ENCODE measurements at places on chromosomes 2 and 18.

DNA sequence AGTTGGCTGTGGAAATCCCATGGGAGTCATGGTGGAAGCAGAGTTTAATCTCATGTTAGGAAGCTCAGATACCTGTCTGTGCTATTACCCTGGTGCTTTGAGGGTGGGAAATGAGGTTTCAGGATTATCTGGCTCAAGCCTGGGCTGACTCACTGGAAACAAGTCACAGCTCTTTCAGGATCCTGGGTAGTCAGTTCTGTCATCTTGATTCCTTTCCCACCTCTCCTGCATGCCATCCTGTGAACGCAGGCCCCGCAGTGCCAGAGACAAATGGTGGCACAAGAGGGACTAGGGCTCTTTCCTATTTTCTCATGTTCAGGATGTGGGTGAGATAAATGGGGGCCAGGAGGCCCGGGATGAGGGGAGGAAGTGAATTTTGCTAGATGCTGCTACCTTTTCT is 3.7 kb upstream of the FAM136A start:
- no peak for DNase-seq

DNA sequence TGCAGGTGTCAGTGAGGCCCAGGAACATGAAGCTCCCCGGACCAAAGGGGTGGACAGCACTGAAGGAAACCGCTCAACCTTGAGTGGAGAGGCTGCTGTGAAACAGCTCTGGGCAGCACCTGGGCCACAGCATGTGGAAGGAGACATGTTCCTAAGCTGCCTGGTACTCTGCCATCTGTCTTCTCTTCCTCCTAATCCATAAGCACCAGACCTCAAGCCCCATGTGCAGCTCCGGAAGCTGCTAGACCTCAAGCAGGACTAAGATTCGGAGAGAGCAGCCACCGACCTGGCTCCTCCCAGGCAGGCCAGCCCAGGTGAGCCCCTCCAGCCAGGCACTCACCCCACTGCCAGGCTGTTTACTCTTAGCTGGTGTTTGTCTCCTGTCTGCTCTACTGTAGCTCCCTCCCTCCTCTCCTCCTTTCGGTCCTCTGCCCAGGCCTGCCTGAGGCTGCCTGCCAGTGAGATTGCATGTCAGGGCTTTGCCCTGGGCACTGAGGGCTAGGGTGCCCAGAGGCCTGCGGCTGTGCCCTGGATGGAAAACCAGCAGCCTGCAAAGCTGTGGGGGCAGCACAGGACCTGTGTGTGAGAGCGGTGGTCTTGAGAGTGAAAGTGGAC is 53.7 kb downstream of the BCL11A start:
- no peak for DNase-seq

- DNase-seq: no peak
These were observed 5.8 kb upstream of the TLK1 start for GRCh38 chr2:171166328-171166983.

DNA sequence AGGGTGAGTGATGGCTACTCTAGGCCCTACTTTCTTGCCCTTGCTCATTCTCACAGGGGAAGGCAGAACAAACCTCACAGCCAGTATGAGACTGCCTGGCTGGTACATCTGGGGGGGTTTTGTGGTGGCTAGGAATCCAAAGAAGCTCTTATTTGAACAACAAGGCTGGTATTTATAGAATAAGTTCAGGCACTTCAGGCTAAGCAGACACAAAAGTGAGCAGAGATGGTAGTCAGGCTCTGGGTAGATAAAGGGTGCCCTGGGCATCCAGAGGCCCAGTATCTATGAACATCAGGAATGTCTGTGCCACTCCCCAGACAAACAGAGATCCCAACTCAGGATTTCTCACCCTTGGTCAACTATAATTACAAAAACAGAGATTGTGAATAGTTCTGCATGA is 57.2 kb upstream of the RTN4 start:
- no peak for DNase-seq

DNA sequence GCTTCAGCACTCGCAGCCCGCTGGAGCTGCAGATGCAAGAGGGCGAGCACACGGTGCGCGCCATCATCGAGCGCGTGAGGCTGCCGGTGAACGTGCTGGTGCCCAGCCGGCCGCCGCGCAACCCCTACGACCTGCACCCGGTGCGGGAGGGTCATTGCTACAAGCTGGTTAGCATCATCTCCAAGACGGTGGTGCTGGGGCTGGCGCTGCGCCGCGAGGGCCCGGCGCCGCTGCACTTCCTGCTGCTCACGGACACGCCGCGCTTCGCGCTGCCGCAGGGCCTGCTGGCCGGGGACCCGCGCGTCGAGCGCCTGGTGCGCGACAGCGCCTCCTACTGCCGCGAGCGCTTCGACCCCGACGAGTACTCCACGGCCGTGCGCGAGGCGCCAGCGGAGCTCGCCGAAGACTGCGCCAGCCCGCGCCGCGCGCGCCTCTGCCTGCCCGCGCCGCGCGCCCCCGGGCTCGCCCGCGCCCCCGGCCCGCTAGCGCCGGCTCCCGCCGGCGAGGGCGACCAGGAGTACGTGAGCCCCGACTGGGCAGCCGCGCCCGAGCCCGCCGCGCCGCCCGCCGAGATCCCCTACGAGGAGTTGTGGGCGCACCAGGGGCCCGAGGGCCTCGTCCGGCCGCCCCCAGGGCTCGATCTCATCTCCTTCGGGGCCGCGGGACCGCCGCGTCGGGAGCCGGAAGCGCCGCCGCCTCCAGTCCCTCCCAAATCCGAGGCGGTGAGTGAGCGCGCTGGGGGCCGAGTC is 11.8 kb downstream of the GAREM2 start:
- no peak for DNase-seq

DNA sequence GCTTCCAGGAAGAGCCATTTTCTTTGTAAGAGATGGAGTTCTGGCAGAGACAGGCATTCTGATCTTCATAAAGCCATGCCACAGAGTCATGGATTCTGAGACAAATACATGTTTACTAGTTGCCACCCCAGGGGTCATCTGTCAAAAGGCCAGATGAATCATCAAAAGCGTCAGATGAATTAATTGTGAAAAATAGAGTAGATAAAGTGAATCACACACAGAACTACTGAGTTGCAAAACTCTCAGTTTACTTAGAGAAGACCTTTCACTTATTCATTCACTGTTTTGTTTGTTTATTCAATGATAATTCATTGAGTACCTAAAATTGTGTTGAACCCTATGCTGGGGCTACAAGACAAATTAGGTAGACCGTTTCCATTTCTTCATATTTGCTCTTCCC is 157.7 kb upstream of the SERPINE2 start:
- no peak for DNase-seq

DNA sequence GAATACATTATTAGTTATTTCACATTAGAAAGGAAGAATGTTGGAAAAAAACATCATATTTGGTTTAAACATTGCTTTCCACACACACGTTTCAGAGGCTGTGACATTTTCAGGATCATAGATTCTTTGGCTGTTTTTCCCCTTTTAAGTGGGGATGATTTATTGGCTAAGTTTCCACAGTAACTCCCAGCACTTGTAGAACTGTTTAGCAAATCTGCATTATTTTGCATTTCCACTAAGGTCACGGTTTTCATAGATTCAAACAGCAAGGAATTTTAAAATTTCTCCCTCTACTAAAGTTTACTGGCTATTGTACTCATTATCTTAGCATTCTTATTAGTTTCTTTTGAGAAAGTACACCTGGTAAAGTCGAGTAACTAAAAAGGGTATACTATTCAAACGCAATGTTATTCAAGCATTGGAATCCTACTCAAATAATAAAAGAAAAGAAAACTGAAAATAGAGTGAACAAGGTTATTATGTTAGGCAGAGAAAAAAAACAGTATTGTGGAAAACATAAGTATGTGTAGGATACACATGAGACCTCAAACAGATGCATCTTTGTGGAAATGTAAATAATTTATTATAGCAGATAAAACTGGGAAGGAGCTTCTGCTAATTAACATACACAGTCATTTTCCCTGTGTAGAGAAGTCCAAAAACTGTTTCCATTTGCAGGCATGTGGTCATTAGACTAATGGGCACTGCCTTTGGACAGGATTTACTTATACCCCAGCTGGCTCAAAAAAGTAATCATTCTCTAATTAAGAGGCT is 633.8 kb downstream of the NRXN1 start:
- no peak for DNase-seq
